ENCODE measurements at places on chromosomes 7 and 10.

GRCh38 chr7:40673285-40673684 lies 538.5 kb downstream of the SUGCT start:
- no peak for DNase-seq
- no peak overlapping the region for H3K27ac ChIP-seq
- H3K27me3 ChIP-seq, result no peaks in the 10 kb centered on the region
- H3K36me3 ChIP-seq, result no peaks in the 10 kb centered on the region

DNA sequence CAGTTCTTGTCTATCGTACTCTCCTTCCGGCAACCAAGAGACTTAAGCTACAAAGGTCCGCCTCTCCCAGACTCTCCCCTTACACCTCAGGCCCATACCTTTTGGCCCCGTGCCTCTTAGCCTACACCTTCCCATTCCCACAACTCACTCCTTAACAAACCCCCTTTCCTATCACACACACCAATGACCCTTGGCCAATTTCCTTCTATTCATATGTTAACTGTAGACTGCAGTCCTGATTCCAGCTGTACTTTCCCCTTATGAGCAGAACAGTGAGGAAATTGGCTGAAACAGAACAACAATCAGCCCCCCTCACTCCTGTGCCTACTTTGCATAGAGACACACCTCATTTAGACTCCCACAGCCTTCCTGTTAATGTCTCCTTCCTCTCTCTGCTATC lies 1.4 kb upstream of the TMEM139 start:
- peaks cover 13% of the 10 kb centered on the region for H3K4me1 ChIP-seq
- no peak overlapping the region for H3K4me3 ChIP-seq
- no peaks in the 10 kb centered on the region for H3K36me3 ChIP-seq
- H3K27ac ChIP-seq, result peak overlapping the region; percentile 1
- H3K27me3 ChIP-seq, result no peaks in the 10 kb centered on the region

DNA sequence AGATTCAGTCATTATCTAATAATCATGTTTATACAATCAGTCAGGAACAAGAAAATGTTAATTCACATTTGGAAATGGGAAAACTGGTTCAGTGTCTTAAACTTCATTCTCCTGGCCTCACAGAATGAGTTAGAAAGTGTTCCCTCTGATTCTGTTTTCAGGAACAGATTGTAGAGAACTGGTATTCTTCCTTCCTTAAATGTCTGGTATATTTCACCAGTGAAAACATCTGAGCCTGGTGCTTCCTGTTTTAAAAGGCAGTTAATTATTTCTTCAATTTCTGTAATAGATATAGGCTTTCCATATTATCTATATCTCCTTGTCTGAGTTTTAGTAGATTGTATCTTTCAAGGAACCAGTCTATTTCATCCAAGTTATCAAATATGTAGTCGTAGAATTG lies 97.1 kb upstream of the TMEM168 start:
- H3K4me1 ChIP-seq, result no peaks in the 10 kb centered on the region
- no peak overlapping the region for H3K27ac ChIP-seq
- H3K4me3 ChIP-seq, result no peak overlapping the region
- DNase-seq, result no peak
- no peaks in the 10 kb centered on the region for H3K36me3 ChIP-seq

DNA sequence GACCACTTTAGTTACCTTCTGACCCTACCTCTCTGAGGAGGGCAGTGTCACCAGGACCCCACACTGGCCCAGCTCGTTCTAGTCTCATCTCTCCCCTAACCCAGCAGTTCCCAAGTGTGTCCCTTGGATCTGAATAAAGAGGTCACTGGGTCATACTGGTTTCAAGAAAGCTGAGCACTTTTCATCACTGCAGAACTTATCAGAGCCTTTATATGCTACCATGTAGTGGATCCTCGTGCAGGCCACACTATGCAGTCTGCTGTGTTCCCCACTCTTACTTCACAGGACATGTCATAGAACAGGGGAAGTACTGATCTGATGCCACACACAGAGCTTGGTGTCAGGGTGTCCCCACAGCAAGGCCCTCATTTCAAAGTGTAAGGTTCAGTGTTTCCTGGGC lies 113.8 kb downstream of the GFRA1 start:
- H3K36me3 ChIP-seq, result no peaks in the 10 kb centered on the region
- no peak overlapping the region for H3K4me3 ChIP-seq

DNA sequence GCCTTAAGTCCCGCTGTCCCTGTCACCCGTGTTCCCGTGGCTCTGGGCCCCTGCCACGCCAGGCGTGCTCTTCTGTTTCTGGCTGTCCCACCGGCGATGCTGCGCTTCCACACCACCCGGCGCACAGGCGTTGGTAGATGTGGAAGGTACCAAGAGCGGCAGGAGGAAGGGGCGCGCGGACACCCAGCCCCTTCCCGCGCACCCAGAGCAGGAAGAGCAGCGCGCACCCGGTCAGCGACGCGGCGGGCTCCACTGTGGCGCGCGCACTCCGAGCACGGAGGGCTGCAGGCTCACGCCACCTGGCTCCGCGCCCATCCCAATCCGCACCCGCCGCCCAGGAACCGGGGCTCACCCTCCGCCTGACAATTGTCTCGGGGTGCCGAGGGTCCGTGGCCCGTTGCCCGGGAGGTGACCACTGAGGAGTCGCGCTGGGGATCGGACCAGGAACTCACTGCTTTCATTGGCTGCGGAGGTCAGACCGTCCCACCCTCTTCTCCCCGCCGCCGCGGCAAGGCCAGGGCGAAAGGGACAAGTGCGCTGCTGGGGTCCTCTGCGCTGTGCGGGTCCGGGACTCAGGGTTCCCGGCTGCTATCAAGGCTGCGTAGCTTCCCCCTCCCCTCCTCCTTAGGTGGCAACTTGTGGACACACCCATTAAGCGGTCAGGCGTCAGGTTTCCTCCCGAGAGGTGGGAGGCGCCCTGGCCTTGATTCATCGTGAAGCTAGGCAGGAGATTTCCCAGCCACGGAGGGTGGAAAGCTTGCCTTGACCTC lies 121.6 kb upstream of the ZNF92 start:
- no peaks in the 10 kb centered on the region for H3K36me3 ChIP-seq
- H3K4me1 ChIP-seq, result peaks cover 7% of the 10 kb centered on the region
- peaks cover 4% of the 10 kb centered on the region for H3K27me3 ChIP-seq
- no peak for DNase-seq

- H3K4me3 ChIP-seq, result no peak overlapping the region
- no peak overlapping the region for H3K27ac ChIP-seq
- no peaks in the 10 kb centered on the region for H3K27me3 ChIP-seq
Measured at GRCh38 chr10:75806186-75806585, 374.8 kb downstream of the LRMDA start.

GRCh38 chr10:6995831-6996230 lies 415.0 kb downstream of the SFMBT2 start:
- H3K27me3 ChIP-seq, result no peaks in the 10 kb centered on the region
- H3K27ac ChIP-seq, result no peak overlapping the region
- H3K4me3 ChIP-seq, result no peak overlapping the region
- peaks cover 3% of the 10 kb centered on the region for H3K4me1 ChIP-seq
- DNase-seq, result no peak
- H3K36me3 ChIP-seq, result no peaks in the 10 kb centered on the region

- H3K4me1 ChIP-seq, result no peaks in the 10 kb centered on the region
- no peak overlapping the region for H3K4me3 ChIP-seq
- H3K36me3 ChIP-seq, result no peaks in the 10 kb centered on the region
- H3K27ac ChIP-seq, result no peak overlapping the region
Measured at GRCh38 chr10:120336306-120336910, 120.6 kb upstream of the PLPP4 start.

DNA sequence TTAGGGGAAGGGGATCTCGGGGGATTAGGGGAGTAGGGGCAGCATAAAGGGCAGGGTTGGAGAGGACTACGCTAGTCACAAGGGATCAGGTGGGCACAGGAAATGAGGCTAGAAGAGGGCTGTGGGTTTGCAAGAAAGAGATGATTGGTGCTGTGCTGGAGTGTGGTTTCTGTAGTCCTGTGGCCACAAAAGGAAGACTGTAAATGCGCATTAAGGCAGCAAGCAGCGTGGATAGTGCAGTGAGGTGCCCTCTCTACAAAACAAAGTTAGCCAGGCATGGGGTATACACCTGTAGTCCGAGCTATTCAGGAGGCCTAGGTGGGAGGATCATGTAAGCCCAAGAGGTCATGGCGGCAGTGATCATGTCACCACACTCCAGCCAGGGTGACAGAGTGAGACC lies 212.1 kb downstream of the MLLT10 start:
- no peak overlapping the region for H3K4me3 ChIP-seq
- DNase-seq, result no peak
- H3K27ac ChIP-seq, result no peak overlapping the region
- H3K4me1 ChIP-seq, result peaks cover 8% of the 10 kb centered on the region
- peaks cover 15% of the 10 kb centered on the region for H3K36me3 ChIP-seq

DNA sequence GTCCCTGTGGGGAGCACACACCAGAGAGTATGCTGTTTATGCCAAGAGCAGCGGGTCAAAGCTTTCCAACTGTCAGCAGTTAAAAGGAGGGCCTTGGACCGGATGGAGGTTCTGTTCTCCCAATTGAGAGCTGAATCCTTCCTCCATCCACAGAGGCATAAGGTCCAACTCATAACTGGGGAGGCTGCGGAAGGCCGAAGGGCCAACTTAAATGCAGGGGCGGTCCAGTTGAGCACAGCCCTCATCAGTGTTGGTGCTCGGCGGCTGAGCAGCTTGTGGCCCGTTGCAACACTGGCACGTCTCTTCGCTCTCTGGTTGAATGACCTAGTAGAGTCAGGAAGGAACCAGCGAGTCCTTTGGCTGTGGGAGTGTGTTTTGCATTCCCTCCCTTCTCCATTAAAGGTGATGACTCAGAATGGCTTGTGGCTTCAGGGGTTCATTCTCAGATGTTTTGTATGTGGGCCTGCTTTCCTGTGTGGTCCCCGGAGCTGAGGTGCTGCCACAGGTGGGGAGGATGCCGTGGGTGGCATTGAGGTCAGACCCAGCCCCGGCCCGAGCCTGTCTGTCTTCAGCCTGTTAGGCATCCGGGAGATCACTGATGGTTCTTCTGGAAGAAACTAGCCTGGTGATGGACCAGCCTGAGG lies 44.8 kb upstream of the DMBT1 start:
- H3K27ac ChIP-seq, result no peak overlapping the region
- no peak overlapping the region for H3K4me3 ChIP-seq
- no peaks in the 10 kb centered on the region for H3K27me3 ChIP-seq
- H3K36me3 ChIP-seq, result no peaks in the 10 kb centered on the region
- no peaks in the 10 kb centered on the region for H3K4me1 ChIP-seq
- no peak for DNase-seq

GRCh38 chr7:50851891-50852290 lies 69.2 kb upstream of the GRB10 start:
- DNase-seq, result no peak
- H3K27me3 ChIP-seq, result no peaks in the 10 kb centered on the region
- no peaks in the 10 kb centered on the region for H3K36me3 ChIP-seq
- H3K27ac ChIP-seq, result no peak overlapping the region
- no peak overlapping the region for H3K4me3 ChIP-seq
- no peaks in the 10 kb centered on the region for H3K4me1 ChIP-seq

GRCh38 chr7:767941-768731 lies 41.1 kb upstream of the PRKAR1B start:
- peaks cover 3% of the 10 kb centered on the region for H3K4me1 ChIP-seq
- H3K36me3 ChIP-seq, result peaks cover 34% of the 10 kb centered on the region
- no peak overlapping the region for H3K4me3 ChIP-seq
- peak; percentile 11 for DNase-seq

- no peak overlapping the region for H3K4me3 ChIP-seq
- H3K36me3 ChIP-seq, result no peaks in the 10 kb centered on the region
- H3K4me1 ChIP-seq, result peaks cover 2% of the 10 kb centered on the region
- H3K27ac ChIP-seq, result no peak overlapping the region
- DNase-seq, result no peak
Measured at GRCh38 chr7:128415217-128415785, 5.5 kb upstream of the IMPDH1 start.

GRCh38 chr10:70893227-70894006 lies 5.1 kb upstream of the PCBD1 start:
- H3K4me1 ChIP-seq, result peaks cover 17% of the 10 kb centered on the region
- H3K27me3 ChIP-seq, result no peaks in the 10 kb centered on the region
- no peak overlapping the region for H3K27ac ChIP-seq
- no peaks in the 10 kb centered on the region for H3K36me3 ChIP-seq
- peak; percentile 15 for DNase-seq

DNA sequence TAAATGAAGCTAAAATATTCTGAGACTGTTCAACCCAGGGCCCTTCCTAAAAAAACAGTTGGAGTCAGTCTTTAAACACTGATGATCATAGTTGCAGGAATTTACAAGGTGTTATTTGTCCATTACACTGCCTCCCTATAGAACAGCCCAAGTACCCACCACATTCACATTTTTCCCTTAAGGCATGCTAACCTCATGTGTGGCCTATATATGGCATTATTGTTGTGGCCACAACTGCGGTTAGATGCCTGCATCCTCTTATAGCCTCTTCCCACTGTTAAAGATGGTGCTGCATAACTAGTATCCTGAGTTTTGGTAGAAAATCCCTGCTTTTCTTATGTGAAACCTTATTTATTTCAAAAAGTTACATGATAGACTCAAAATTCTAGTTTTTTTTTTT lies 287.9 kb upstream of the SEMA3A start:
- H3K36me3 ChIP-seq, result no peaks in the 10 kb centered on the region
- no peak overlapping the region for H3K27ac ChIP-seq
- H3K27me3 ChIP-seq, result no peaks in the 10 kb centered on the region

GRCh38 chr7:16431646-16432424 lies 10.5 kb upstream of the CRPPA start:
- no peaks in the 10 kb centered on the region for H3K4me1 ChIP-seq
- no peaks in the 10 kb centered on the region for H3K36me3 ChIP-seq
- DNase-seq, result no peak
- H3K27me3 ChIP-seq, result no peaks in the 10 kb centered on the region
- no peak overlapping the region for H3K27ac ChIP-seq

- peaks cover 86% of the 10 kb centered on the region for H3K27me3 ChIP-seq
- peak overlapping the region; percentile 45 for H3K4me3 ChIP-seq
- no peaks in the 10 kb centered on the region for H3K36me3 ChIP-seq
- H3K27ac ChIP-seq, result peak overlapping the region; percentile 69
- no peak for DNase-seq
Measured at GRCh38 chr7:42236266-42236975, 588 bp downstream of the GLI3 start.

DNA sequence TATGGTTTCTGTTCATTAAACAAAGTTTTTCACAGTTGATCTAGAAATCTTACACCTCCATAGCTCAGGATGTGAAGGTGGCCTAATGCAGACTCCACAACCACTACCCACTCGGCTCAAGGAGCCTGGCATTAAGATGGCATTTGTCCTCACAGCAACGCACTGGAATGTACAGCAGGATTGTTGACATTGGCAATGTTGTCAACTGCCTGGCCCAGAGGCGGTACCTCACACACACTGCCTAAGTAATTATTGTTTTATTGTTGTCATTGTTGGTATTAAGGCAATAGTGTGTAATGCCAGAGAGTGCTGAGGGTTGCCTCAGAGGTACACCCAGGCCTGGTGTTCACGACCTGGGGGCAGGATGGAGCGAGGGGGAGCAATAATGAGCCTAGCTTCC lies 38.3 kb downstream of the LRRC18 start:
- H3K4me3 ChIP-seq, result no peak overlapping the region
- no peak for DNase-seq
- H3K27ac ChIP-seq, result no peak overlapping the region
- no peaks in the 10 kb centered on the region for H3K36me3 ChIP-seq

DNA sequence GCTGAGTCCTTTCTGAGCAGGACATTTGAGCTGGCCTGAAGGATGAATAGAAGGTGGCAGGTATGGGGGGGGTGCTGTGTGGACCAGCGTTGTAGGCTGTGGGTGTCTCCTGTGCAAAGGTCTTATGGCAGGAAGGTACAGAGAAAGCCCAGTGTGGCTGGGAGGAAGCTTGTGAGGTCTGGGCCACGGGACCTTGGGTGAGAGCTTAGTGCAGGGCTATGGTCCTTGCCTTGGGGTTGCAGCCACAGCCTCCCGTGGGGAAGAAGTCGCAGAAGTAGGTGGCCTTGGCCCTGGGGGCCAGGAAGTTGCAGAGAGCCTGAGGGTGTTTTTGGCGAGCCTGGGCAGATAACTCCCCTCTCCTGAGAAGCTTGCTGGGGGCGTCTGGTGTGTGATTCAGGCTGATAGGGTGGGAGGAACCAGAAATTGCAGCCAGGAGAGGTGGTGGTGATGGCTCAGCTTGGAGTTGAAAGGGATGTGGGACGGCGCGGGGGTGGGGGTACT lies 172.0 kb upstream of the TNRC18 start:
- peaks cover 40% of the 10 kb centered on the region for H3K4me1 ChIP-seq
- H3K27me3 ChIP-seq, result peaks cover 71% of the 10 kb centered on the region
- no peaks in the 10 kb centered on the region for H3K36me3 ChIP-seq
- peak overlapping the region; percentile 60 for H3K27ac ChIP-seq
